Panc1 (cell line): ENCODE measurements at places on chromosomes 1 and 21.

DNA sequence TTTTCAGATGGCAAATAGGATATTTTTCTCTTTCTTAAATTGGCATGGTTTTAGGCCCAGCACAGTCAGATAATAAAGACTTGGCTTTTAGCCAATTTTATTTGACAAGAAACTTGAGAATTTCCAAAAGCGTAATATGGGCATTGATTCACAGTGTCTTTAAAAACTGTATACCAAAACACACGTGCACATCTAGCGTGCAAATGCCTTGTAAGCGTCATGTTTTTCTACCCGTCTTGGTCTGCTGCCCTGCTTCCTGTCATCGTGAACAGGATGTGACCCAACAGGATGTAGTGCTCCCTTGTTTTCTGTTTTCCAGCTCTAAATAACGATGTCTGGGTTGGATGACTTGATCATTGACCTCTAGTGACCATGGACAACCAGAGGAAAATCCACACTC, 24.7 kb upstream of the SLC44A3 start:
- no peak for DNase-seq

DNA sequence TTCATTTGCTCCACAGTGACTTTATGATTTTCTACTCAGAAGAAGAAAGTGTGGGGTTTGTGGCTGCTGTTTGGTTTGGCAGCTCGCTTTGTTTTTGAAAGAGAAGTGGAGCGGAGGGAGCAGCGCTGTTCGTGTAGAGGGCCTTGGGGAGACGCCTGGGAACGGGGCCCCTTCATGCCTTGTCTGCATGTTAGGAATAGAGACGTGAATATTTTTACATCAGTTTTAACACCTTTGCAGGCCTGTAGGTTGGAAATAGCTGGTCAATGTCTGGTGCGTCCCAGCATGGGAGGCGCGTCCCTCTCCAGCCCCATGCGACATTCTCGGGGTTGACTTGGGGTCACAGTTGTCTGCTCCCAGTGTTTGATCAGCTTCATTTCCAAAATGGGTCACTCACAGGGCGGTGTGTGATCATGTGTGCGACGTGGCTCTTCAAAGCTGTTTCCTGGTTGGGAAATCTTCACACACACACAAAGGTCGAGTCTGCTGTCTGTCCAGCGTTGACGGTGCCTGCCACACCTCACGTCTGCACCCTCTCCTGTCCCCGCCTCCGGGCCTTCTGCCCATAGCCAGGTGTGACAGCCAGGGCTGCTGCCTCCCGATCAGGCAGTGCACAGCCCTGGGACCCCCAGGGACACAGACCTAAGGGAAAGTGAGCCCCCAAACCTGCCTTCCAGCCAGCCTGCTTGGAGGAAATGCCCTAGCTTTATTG, 149.2 kb downstream of the PSMG1 start:
- DNase-seq: no peak

- no peak for DNase-seq
These were observed 117.5 kb downstream of the TM2D1 start for GRCh38 chr1:61607448-61607847.

DNA sequence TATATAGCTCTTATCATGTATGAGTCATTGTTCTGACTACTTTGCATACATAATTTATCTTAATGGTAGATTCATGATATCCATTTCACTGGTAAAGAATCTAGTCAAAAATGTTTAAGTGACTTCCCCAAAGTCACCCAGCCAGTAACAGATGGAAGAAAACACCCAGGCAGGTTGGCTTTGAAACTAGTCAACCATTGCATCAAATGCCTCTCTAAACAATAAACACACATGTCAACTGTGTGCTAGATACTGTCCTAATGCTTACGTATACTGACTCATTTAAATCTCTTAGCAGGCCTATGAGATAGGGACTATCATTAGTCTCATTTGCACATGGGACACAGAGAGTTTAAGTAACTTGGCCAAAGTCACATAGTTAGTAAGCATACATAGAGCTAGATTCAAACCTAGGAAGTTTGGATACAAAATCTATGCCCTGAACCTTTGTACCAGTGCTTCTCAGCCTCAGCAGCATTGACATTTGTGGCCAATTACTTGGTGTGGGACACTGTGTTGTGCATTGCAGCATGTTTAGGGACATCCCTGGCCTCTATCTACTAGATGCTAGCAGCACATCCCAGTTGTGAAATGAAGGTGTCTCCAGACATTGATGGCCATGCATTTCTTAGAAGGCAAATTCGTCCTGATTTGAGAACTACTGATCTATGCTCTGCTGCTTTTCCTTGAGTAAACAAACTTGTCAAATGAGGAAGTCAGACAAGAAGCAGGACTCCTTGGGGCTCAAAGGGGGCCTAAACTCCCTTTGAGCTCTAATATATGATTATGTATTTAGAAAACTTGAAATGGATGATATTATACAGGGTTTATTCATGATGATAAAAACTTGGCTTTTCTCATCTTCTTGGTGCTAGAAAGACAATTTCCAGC, 316.3 kb downstream of the KCNH1 start:
- DNase-seq: no peak

- no peak for DNase-seq
These were observed 68.4 kb upstream of the DPYD start for GRCh38 chr1:97989094-97989680.

DNA sequence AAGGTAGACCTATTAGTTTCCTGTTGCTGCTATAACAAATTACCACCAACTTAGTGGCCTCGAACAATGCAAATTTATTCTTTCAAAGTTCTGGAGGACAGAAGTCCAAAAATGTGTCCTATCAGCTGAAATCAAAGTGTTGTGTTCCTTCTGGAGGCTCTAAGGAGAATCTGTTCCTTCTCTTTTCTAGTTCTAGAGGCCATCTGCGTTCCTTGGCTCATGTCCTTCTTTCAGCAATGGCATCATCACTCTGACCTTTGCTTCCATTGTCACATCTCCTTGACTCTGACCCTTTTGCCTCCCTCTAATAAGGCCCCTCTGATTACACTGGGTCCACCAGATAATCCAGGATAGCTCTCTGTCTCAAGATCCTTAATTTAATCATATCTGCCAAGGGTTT, 1.2 kb upstream of the MR1 start:
- DNase-seq: no peak

GRCh38 chr1:222399197-222399596, 148.7 kb downstream of the HHIPL2 start:
- DNase-seq: no peak

GRCh38 chr1:206573319-206573718, 38.9 kb downstream of the EIF2D start:
- DNase-seq: no peak

GRCh38 chr1:11482701-11483479, 3.9 kb downstream of the DISP3 start:
- no peak for DNase-seq

DNA sequence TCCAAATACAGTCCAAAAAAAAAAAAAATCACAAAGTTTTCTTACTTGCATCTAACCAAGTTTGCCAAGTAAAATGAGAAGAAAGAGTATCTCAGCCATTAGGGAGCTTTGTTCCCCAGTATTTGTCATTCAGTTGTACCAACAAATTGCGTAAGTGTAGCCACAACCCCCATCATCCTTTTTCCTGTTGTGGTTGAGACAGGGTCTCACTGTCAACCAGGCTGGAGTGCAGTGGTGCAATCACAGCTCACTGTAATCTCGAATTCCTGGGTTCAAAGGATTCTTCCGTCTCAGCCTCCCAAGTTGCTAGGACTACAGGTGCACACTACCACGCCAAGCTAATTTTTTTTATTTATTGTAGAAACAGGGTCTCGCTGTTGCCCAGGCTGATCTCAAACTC, 9.5 kb downstream of the STX6 start:
- DNase-seq: no peak

DNA sequence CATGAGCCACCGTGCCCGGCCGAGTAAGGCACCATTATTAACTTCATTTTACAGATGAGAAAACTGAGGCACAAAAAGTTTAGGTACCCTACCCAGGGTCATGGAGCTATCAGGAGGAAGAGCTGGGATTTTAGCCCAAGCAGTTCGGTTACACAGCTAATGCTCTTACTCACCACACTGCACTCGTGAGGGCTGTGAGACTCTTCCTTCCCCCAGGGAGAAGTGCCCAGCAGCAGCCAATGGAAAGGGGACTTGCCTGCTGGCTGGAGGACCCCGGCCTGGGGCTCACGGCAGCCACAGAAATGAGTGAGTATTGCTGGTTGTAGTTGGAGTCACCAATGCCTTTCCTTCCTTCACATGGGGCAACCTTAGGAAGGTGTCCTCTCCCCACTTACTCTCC, 5.2 kb upstream of the CSF1 start:
- DNase-seq: no peak

DNA sequence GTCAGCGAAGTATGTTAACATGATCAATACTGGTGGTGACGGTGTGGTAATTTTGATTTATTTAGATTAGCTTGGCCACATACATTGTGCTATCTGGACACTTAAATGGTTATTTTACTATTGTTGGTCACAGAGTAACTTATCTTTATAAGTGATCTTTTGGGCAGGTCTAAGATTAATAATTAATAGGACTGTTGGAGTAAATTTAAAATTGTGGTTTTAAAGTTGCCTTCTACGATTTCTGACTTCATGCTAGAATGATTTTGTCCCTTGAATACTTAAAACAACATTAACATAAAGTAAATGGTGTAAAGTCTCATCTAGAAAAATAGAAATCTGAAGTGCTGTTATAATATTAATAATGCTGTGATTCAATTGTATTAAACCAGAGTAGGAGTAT, 14.7 kb downstream of the SRRM1 start:
- DNase-seq: no peak

DNA sequence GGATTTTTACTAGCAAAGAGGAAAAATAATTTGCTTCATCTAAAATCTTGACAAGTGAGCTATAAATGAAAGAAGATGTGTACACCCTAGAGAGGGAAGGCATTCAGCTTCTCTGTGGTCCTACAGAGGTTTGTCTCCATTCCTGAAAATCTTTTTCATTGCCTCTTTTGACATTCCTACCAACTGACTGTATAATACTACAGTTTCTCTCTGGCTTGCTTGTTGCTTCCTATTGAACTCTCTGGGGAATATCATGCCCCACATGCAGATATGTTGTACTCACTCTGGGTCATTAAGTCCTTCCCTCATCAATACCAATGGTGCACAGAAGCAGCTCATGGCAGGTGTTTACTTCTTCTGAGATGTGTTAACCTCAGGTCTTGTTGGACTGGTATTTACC, 371.2 kb upstream of the PLXNA2 start:
- no peak for DNase-seq

DNA sequence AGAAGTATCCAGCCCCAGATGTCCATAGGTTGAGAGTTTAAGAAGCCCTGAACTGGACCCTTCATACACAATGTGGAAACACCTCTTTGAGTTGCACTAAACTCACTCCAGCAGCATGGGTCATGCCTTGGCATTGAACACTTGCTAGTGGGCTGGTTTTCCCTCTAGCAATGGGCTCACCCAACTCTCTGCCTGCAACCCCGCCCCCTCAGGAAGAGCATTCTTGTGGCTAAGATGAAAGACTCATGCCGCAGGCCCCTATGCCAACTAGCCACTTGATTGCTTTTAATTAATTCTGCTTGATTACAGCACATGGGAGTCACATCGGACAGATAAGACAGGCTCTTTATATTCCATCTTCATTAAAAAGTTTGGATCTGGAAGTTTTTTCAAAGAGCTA, 136.5 kb upstream of the GJB5 start:
- no peak for DNase-seq

DNA sequence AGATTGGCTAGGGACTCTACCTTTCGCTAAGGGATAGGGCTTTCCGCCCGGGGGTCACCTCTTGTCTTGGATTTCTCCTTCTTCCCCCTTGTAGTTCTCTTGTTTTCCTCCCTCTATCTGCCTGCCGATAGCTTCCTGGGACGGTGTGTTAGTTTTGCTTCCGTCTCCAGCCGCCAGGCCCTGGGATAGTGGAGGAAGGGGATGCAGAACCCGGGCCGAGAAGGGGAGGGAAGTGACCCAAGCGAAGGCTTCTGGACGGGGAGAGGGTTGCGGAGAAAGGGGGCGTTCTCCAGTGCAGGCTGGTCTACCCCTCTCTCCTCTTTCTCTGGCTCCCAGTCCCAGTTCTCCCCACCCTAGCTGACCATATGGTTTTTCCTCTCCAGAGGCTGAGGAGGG, 871 bp downstream of the TUFT1 start:
- no peak for DNase-seq

- no peak for DNase-seq
These were observed 61.4 kb upstream of the TNFSF18 start for GRCh38 chr1:173112129-173112528.

GRCh38 chr21:37063433-37063832, 9.4 kb downstream of the PIGP start:
- no peak for DNase-seq

DNA sequence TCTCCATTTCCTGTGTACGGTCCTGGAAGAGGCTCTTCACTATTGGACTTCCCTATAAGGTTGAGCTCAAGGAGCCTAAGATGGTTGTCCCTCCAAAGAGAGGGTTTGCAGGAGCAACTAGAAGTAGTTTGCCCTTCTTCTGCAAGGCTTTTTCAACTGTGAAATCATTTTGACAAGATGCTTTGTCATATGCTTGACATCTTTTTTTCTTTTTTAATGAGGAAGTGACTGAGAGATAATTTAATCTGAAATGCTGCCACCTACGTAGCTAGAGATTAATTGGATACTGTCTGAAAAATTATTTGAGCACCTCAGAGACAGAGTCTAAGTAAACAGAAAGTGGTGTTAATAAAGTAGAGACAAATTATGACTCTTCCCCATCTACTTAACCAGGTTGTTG, 97.0 kb downstream of the CHRM3 start:
- no peak for DNase-seq

- no peak for DNase-seq
These were observed 75.5 kb downstream of the MORN1 start for GRCh38 chr1:2315674-2316450.

- no peak for DNase-seq
These were observed 142.9 kb downstream of the VPS13D start for GRCh38 chr1:12372761-12373160.

- DNase-seq: no peak
These were observed 16.4 kb downstream of the CCN1 start for GRCh38 chr1:85596947-85597346.

DNA sequence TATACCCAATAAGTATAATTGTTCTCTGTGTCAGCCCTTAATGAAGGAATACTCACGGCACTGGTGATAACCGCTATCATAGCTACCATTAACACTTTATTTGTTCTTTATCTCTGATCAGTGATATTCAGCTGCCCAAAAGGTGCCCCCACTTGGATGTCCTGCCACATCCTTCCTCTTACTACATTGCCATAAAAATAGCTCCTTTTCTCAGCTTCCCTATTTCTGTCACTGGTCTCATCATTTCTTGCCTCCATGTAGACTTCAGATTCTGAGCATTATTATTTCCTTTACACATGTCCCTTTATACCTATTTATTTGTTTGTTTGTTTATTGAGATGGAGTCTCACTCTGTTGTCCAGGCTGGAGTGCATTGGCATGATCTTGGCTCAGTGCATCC, 2.7 kb upstream of the RAB29 start:
- DNase-seq: no peak

GRCh38 chr1:205020466-205020865, 22.5 kb upstream of the CNTN2 start:
- no peak for DNase-seq
